Left cardiac atrium (tissue), 4 donors: ENCODE measurements at places on chromosomes 7 and 10. TPM values are rescaled to one million over a fixed set of nuclear protein-coding genes. Genes with fewer than 3 reads are reported as not detected.

DNA sequence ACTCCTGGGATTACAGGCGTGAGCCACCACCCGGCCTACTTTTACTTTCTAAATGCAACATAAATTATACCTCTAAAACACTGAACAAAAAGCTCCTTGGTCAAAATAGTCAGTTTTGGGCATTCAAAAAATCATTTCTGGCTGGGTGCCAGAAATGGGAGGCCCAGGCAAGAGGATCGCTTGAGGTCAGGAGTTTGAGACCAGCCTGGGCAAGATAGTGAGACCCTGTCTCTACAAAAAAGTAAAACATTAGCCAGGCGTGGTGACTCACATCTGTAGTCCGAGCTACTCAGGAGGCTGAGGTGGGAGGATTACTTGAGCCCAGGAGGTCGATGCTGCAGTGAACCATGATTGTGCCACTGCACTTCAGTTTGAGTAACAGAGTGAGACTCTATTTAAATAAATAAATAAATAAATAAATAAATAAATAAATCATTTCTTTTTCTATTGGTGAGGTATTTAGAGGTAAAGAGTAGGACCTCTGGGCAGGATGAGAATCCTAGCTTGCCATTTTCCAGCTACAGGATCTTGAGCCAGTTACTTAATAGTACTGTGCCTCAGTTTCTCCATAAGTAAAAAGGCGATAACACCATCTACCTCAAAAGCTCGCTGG is 87.6 kb downstream of the SKIDA1 start:
- DNase-seq: no peak

GRCh38 chr10:74587109-74587854 is 239.1 kb upstream of the KAT6B start:
- no peak for DNase-seq

GRCh38 chr10:35042783-35043182 is 47.4 kb downstream of the CUL2 start:
- DNase-seq: no peak

- no peak for DNase-seq
Measured at GRCh38 chr7:73939528-73939927, 78.6 kb downstream of the TMEM270 start.

DNA sequence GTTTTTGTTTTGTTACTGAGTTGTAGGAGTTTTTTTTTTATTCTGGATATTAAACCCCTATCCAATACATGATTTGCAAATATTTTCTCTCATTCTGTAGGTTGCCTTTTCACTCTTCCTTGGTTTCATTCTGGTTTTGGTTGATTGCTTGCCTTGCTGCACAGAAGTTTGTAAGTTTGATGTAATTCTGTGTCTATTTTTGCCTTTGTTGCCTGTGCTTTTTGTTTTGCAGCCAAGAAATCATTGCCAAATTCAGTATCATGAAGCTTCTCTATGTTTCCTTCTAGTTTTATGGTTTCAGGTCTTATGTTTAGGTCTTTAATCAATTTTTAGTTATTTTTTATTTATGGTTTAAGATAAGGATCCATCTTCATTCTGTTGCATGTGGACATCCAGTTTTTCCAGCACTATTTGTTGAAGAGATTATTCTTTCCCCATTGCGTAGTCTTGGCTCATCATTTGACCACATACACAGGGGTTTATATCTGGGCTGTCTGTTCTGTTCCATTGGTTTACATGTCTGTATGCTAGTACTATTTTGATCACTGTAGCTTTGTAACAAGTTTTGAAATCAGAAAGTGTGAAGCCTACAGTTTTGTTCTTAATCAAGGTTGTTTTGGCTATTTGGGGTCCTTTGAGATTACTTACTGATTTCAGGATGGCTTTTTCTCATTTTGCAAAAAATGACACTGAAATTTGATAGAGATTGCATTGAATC is 26.4 kb downstream of the BMPR1A start:
- DNase-seq: no peak

DNA sequence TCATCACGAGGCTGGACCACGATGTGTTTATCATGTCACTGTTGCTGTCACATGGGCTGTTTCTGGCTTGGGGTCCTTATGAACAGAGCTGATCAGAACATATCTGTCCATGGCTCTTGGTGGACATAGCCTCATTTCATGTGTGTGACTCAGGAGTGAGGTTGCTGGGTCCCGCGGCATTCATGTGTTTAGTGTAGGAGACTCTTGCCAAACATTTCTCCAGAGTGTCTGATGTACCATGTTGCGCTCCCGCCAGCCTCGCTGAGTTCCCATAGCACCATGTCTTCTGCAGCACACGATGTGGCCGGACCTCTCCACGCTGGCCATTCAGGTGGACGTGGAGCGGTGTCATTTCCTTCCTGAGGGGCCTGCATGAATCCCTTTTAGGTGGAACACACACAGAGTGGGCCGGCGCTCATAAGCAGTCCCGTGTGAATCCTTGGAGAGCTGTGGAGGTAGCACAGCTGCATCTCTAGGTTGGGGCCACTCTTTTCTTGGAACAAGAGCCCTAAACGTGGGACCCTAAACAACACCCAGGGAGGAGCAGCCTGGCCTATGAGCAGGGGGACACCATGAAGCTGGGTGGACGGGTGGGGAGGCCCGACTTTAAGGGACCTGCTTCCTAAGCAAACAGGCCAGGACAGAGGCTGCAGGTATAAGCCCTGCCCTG is 134.6 kb downstream of the LHPP start:
- DNase-seq: no peak

DNA sequence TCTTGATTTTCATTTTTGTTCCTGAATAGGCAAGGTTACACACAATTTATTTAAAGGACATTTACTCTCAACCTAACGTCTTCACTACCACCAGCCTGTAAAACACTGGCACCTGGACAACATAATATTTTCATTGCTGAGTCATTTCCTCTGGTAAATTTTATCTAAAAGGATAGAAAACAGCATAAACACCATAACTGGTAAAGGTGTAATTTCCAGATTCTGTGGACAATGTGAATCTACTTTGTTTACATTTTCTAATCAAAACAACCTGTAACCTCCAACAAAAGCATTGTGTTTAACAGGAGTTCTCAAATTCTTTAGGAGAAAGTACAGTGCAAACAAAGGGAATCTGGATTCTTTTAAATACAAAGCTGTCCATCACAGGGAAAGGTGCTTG is 472.0 kb upstream of the AKR1E2 start:
- DNase-seq: no peak

DNA sequence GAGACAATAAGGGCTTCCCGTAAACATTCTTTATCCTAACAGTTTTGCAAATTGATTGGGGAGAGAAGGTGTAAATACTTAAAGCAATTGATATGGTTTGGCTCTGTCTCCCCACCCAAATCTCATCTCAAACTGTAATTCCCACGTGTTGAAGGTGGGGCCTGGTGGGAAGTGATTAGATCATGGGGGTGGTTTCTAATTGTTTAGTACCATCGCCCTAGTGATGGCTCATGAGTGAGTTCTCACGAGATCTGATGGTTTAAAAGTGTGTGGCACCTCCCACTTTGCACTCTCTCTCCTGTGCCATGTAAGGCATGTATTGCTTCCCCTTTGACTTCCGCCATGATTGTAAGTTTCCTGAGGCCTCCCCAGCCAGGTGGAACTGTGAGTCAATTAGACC is 22.1 kb upstream of the CAPZA2 start:
- no peak for DNase-seq

- DNase-seq: no peak
Measured at GRCh38 chr7:95209276-95209675, 115.1 kb downstream of the PON1 start.

DNA sequence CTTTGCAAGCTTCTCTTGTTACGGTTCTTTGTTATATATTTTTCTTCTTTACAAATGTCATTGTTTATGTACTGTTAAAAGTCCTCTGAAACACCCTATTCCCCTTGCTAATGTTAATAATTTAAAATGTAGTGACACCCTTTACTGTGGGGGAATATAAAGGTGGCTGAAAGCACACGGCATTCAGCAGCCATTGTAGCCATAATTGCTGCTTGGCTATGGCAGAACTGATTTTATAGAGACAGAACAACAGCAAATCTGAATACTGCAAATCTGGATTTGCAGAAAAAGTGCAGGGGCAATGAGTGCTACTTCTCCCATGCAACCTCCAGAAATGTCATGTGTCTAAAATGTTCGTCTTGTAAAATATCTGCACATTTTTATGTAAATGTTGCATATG is 3.7 kb upstream of the WASL start:
- no peak for DNase-seq

- no peak for DNase-seq
Measured at GRCh38 chr7:23214938-23215337, 31.6 kb upstream of the GPNMB start.

GBX1 gene
- total RNA-seq: 0.56 TPM

CDC14C gene
- total RNA-seq: not detected
